ENCODE measurements at places on chromosomes 2 and 18. TPM values are rescaled to one million over a fixed set of nuclear protein-coding genes. Genes with fewer than 3 reads are reported as not detected.

DNA sequence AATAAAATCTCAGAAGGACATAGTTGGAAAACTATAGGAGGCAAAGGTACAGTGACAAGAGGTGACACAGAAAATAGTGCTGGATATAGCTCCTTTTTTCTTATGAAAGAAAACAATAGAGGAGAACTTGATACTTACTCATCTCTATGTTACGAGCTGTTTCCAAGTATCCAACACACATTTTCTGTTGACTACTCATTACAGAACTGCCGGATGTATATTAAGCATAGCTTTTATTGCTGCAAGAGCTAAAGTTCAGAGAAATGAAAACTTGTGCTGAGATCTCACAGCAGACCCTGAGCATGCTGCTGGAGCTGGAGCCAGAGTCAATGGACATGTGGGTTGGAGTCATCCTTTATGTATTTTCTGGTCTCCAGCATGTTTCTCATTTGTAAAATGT, 210.0 kb upstream of the NT5C1B start:
- no peaks in the 10 kb centered on the region for H3K4me1 ChIP-seq
- H3K27ac ChIP-seq = no peak overlapping the region
- H3K27me3 ChIP-seq = no peaks in the 10 kb centered on the region

DNA sequence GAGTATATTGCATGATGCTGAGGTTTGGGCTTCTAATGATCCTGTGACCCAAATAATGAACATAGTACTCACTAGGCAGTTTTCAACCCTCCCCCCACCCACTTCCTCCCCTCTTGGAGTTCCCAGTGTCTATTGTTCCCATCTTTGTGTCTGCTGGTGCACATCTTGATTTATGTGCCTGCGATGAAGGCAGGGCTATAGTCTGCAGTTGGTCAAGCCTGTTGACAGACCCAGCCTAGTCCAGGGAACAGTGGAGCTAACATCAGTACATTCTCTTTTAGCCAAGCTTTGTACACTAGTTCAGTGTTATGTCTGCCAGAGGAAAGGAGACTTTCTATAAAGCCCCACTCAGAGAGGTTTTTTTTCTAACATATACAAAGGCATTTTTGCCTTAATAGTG, 287.6 kb downstream of the CPS1 start:
- H3K4me3 ChIP-seq = no peak overlapping the region
- no peaks in the 10 kb centered on the region for H3K4me1 ChIP-seq
- DNase-seq = no peak
- H3K36me3 ChIP-seq = no peaks in the 10 kb centered on the region

DNA sequence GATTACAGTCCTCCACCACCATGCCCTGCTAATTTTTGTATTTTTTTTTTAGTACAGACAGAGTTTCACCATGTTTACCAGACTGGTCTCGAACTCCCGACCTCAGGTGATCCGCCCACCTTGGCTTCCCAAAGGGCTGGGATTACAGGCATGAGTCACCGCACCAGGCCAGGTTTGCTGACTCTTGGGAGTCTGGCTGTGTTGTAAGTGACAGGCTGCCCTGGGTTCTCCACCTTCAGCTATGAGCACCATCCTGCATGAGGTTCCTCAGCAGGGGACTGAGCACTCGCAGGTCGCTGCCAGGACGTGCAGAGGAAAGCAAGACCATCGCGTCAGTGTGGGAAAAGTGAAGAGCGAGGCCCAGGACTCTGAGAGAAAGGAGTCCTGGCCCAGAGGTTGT, 112.6 kb upstream of the NDUFV2 start:
- no peaks in the 10 kb centered on the region for H3K4me1 ChIP-seq
- no peak for DNase-seq

Gene B3GNT7
- total RNA-seq = 0.64 TPM

Gene B3GNT2
- 15.2 TPM for total RNA-seq

All from ascending aorta (tissue), 2 donors.